Astrocyte of the hippocampus (primary cell): ENCODE measurements at places on chromosomes 4 and X.

DNA sequence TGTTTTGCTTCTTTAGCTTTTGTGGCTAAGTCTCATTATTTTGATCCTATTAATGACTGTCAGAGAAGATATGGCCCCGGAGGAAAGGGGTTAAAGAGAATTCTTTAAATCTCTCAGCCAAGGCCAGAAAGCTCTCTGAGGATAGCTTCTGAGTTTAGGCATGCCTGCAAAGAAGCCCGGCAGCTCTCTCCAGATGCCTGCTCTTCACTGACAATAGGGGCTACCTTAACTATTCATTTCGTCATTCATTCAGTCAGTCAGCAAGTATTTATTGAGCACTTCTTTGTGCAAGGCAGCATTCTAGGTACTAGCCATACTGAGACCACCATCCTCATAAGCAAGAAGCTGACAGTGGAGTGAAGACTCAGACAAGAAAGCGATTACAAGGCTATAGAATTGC, 34.0 kb upstream of the BMP15 start:
- DNase-seq = no peak

DNA sequence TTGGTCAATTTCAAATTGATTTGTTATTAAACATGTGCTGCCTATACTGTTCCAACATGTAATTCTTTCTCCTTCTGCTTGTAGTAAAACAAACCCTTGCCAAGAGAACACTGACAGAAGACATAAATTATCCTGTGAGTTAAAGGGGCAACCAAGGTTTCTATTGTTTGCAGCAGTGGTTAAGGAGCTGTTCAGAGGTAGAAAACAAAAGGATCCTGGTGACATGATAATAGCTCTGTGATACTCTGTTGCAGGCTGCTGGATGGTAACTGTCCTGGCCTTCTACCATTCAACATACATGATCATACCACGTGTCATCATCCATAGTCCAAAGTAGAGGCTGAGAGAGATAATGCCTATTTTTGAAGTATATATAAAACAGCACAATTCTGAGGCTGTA, 75.8 kb upstream of the F9 start:
- DNase-seq = no peak

- DNase-seq = peak; percentile 49
Observed at GRCh38 chr4:56424697-56425514, 10.5 kb downstream of the PPAT start.

DNA sequence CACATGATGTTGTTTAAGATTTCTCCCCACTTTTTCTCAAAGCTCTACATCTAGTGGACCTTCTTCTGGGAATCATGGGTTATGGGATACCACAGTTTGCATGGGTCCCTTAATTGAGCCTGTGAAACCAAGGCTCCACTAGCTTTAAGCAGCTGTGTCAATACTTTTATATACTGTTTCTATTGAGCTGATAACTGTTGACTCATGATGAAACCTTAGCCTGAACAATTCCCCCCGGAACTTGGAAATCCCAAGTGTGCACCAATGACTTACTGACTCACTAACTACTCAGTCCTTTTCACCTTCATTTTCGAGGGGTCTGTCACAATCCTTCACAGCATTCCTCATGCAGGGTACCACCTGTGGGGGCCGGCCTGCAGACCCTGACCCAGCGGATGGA, 12.7 kb upstream of the SPIN4 start:
- no peak for DNase-seq

GRCh38 chrX:2501559-2502102, 855 bp upstream of the DHRSX start:
- no peak for DNase-seq

DNA sequence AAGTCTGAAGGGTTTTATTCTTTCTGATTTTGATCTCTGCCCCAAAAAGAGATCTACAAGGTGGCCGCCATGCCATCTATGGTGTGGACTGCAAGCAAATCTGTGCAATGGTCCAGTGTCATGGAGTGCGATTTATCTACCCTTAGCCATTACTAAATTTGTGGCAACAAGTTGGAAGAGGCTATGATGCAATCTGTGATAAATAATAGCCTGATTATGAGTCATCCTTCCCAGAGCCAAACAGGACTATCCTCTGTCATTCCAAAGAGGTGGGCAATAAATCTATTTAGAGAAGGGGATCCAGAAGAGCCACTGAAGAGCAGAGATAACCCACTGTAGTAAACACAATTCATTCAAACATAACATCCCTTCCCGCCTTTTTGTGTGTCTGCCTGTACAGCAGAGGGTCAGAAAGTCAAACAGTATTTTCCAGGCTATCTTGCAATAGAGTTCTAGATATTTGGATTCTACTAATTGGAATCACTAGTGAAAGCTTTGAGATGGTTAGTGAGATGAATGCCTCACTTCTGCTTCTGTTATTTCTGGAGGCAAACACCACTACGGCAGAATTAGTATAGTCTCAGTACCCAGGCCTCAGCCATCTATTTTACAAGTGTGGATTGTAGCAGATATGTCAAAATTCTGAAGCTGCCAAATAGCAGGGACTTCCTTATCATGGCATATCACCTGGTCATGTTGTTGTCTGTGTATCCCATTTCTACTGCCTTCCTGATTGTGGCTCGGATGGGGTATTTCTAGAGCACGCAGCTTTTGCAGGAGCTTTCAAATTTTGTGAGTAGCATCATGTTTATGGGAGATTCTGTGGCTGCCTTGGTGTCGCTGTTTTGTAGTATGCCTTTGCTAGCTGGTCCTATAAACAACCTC, 192.0 kb downstream of the SMIM20 start:
- no peak for DNase-seq

- DNase-seq = no peak
Observed at GRCh38 chr4:56183344-56183959, 203.8 kb downstream of the AASDH start.

DNA sequence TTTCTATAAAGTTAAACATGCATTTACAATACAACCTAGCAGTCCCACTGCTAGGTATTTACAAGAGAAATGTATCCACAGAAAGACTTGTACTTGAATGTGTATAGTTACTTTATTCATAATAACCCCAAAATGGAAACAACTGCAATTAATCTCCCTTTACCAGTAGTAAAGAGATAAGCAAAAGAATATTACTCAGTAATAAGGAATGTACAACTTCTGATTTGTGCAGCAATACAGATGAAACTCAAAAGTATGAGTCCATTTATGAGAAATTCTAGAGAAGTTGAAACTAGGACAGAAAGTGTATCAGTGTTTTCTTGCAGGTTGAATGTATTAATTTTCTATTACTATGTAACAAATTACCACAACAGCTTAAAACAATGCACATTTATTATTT, 15.2 kb downstream of the USP53 start:
- no peak for DNase-seq

GRCh38 chr4:154004507-154005170, 215.8 kb upstream of the SFRP2 start:
- peak; percentile 88 for DNase-seq

- DNase-seq = no peak
Observed at GRCh38 chr4:105644257-105644656, 64.2 kb downstream of the INTS12 start.

GRCh38 chr4:94525993-94526728, 74.4 kb downstream of the PDLIM5 start:
- no peak for DNase-seq

- DNase-seq = no peak
Observed at GRCh38 chr4:22707390-22707789, 14.7 kb downstream of the GBA3 start.

DNA sequence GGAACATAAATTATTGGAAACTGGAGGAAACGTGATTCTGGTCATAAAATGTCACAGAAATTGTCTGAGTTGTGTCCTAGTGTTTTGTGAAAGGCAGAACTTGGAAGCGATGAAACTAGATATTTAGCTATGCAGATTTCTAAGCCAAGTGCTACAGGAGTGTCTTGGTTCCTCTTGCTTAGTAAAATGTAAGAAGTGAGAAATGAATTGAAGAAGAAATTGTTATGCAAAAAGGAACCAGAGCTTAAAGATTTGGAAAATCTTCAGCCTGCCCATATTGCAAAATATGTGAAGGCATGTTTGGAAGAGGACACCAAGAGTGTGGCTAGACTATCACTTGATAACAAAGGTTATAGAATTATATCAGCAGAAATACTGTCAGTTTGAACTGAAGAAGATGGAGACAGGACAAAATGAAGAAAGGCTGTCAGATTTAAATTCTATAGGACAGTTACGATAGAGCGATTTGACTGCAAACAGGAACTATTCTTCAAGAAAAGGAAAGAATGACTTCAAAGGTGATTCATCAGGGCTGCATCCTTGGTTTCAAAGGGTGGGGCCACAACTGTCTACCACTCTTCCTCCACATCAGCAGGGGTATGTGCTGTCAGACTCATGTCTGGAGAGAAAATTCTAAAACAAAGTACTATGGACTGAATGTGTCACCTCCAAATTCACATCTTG, 9.4 kb upstream of the CDS1 start:
- no peak for DNase-seq

DNA sequence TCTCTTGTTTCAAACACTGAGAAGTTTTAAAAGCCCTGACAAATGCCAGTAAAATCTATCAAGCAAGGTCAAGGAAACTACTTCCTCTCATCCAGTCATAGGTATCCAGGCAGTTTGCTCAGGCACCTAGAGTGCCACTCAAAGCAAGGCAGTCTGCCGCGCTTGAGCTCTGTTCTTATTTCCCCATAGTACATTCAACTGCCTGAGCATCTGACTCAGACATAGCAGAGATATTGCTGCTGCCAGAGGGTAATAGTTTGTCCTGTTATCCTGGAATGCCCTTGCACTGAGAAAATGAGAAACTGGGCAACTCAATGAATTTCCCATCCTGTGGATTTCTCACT, 16.1 kb upstream of the ATP8A1 start:
- peak; percentile 74 for DNase-seq

DNA sequence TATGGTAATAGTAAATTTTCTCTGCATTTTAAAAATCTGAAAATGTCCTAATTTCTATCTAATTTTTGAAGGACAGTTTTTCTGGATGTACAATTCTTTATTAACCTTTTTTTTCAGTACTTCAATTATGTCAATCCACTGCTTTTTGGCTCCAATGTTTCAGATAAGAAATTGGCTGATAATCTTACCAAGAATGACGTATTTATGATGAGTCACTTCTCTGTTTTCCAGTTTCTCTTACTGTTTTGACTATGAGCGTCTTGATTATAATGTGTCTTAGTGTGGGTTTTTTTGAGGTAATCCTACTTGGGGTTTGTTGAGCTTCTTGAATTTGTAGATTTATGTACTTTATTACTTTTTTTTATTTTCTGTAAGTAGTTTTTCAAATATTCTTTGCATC, 47.2 kb downstream of the UGT2B11 start:
- DNase-seq = no peak

- DNase-seq = peak; percentile 97
Observed at GRCh38 chr4:155758481-155759371, at the start of gene GUCY1B1. GUCY1B1 (plus strand) TSS chr4:155759021; CDS start chr4:155759141, 120 bp downstream.

- no peak for DNase-seq
Observed at GRCh38 chr4:121943941-121944340, 7.9 kb downstream of the TRPC3 start.

DNA sequence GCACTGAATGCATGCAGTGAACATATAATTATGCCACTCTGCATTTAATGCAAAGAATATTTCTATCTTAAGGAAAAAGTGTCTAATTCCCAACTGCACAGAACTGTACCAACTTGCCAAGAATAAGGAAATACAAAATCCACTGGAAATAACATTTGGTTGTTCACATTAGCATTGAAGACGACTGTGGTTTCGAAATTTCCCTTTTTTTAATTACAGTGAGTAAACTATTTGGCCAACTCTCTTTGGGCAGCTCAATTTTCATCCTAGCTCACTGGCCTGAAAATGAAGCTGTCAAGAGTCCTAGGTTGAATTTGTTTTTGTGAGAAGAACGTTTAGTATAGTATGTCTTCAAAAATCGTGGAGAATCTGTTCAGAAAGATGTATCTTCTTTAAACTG, 81.6 kb upstream of the MID1 start:
- no peak for DNase-seq

- DNase-seq = no peak
Observed at GRCh38 chrX:30657196-30658161, 4.3 kb downstream of the GK start.

DNA sequence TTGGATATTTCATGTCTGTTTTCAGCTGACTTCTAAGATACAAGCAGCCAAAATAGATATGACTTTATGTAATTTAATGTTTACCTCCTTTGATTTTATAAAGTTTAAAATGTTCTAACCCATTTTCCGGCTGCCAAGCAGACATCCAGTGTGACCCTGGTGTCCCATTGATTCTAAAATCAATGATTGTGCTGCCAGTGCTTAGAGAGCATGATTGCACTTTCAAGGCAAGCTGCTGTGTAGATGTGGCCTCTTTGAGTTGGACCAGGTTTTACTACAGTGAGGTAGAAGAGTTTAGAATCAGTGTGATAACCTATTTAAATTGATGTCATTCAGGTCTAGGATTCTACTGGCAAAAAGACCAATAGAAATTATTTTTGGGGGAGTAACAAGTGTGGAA, 730.9 kb downstream of the STPG2 start:
- DNase-seq = no peak

- no peak for DNase-seq
Observed at GRCh38 chrX:3450881-3451570, 104.6 kb upstream of the MXRA5 start.

GRCh38 chrX:119502727-119503483, 34.7 kb downstream of the SLC25A5 start:
- peak; percentile 41 for DNase-seq

- peak; percentile 85 for DNase-seq
Observed at GRCh38 chr4:168318266-168318895, at the start of gene DDX60. DDX60 (minus strand) TSS chr4:168318752; CDS start chr4:168311259, 7,493 bp downstream.

DNA sequence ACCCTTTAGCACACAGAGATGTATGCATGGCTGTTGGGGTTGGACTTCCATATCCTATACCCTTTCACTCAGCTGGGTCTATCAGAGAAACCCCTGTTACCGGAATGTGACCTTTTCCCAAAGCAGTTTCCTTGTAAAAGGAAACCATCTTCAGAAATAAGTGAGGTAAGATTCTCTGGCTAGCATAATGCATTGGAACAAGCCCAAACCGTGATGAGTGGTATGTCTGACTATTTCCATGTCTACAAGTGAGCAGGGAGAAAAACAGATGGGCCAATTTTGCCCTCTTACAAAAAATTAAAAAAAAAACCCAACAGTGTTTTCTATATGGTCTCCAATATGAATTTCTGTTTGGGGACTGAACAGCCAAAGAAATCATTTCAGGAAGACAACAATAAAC, 283.9 kb downstream of the SMARCA1 start:
- DNase-seq = peak; percentile 63

- peak; percentile 51 for DNase-seq
Observed at GRCh38 chr4:22625311-22625710, 67.4 kb upstream of the GBA3 start.

- no peak for DNase-seq
Observed at GRCh38 chr4:4521731-4522130, 20.1 kb downstream of the STX18 start.

DNA sequence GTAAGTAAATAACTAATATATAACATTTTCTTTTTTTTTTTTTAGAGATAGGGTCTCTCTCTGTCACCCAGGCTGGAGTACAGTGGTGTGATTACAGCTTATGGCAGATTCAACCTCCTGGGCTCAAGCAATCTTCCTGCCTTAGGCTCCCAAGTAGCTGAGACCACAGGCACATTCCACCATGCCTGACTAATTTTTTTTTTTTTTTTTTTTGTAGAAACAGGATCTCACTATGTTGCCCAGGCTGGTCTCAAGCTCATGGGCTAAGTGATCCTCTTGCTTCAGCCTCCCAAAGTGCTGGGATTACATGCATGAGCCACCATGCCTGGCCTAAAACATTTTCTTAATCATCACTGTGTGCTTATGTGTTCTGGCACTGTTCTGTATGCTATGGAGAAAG, 32.8 kb downstream of the MGARP start:
- no peak for DNase-seq

GRCh38 chr4:177403746-177404145, 38.5 kb downstream of the AGA start:
- DNase-seq = no peak

- peak; percentile 84 for DNase-seq
Observed at GRCh38 chr4:30721185-30722091, 1.3 kb downstream of the PCDH7 start.
